HAP-1 (cell line): ENCODE measurements at places on chromosomes 2 and 18.
A peak's percentile ranks its signal among the peaks of the same experiment; 100 is the strongest.

DNA sequence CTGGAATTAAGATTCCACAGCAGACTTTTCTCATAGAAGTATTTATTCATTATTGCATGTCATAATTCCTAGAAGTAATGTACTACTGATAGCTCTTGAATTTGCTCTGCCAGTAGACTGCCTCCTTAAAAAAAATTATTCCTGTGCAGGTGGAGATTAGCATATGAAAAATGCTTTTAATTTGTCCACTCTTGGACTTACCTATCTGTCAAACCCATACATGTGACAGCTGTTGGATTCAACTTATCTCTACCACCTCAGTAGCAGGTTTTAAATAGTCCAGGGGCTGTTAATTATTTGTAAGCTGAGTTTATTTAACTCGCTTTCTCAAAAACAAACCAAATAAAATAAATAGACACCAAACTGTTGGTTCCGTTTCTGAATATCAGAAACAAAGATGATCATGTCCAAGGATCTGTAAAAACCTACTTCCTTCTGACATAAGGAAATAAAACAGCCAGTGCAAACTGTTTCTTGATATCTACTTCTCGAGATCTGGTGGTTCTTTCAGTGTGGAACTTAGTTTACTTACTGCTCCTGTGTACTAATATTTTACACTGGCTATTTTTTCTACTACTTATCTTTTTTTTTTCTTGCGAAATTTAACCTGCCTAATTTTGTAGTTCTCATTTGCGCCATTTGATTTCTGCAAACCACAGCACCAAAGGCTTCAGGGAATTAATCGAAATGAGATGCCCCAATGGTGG is 44.2 kb downstream of the ZEB2 start:
- DNase-seq, result no peak

- DNase-seq, result no peak
Measured at GRCh38 chr2:43383533-43383932, 157.1 kb upstream of the ZFP36L2 start.

DNA sequence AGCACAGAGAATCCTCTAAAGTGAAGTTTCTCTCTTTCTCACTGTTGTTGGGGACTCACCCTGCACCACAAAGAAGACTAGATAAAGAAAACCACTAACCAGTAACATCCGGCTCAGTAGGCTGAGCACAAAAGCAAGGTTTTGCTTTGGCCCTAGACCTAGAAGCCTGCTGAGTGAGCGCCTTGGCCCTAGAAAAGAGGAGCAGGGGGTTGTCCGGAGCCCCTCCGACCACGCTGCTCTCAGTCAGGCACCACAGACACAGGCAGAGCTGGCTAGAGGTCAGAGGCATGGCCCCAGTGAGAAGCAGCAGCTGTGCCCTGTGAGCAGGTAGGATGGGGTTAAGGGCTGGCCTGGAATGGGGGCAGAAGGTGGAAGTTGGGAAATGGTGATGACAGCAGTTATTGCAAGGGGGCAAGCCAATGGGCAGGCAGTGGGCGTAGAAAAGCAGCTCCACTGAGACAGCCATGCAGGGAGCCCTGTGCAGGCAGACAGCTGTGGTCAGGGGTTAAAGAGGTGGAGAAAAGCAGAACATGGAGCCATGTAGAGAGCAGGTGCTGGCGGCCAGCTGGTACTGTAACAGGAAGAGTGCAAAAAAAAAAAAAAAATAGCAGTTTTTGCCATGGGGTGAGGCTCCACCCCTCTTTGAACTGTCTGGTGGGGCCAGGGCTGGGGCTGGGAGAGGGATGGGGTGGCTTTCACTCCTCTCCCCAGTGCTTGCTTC is 36.9 kb upstream of the SLC14A1 start:
- no peak for DNase-seq

DNA sequence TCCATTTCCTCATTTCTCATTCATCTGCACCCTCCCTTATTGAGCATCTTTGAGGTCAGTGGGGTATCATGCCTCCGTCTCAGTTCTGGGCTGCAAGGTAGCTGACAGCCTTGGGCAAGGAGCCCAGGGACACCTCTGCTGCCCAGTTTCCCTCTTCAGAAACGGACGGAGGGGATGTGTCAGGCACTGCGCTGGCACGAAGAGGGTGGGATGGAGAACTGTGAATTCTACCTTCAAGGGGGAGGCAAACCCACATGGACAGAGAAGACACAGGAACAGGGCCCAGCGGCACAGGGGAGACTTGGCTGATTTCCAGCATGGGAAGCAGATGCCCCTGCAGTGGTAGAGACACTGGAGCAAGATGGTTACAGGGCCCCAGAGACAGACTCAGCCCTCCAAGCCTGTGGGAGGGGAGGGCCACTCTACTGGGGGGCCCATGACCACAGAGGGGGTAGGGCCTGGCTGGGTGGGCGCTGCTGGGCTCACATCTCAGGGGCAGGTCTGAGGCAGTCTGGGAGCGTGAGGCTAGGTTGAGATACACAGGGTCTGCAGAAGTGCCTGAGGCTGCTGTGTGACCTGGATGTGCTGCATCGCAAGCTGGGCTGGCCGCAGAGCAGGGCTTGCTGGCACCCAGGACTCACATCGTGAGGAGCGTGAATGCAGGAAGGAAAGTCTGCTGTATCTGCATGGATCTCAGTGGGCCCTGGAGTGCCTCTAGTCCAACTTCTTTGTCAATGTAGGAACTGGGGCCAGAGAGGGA is 92.3 kb downstream of the HS1BP3 start:
- no peak for DNase-seq

DNA sequence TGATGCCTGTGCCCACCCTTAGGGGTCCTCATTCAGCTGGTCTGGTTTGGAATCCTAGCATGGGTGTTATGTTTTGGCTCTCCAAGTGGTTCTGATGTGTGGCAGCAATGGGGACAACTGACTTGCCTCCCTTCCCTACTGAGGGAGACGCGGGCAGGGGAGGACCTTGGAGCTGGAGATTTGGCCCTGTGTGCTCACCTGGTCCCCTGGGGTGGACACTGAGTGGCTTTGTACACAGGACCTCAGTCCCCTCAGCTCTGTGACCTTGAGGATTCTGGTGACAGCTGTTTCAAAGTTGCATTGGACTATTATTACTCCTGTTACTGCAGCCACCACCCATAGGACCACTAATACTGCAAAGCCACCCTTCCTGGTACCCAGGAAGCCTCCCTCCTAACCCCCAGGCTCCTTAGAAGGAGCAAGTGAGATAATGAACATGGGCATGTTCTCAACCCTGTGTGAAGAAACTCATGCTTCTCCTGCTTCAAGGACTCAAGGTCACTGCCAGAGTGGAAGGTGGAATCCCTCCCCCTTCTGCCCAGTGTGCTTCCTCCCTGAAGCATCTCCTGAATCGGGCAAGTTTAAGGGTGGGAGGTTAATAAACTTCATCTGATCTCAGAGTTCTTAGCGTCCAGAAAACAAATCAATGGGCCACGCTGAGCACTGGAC is 26.5 kb downstream of the TMEM182 start:
- no peak for DNase-seq

GRCh38 chr2:215271446-215271845 is 40.4 kb upstream of the ATIC start:
- no peak for DNase-seq

DNA sequence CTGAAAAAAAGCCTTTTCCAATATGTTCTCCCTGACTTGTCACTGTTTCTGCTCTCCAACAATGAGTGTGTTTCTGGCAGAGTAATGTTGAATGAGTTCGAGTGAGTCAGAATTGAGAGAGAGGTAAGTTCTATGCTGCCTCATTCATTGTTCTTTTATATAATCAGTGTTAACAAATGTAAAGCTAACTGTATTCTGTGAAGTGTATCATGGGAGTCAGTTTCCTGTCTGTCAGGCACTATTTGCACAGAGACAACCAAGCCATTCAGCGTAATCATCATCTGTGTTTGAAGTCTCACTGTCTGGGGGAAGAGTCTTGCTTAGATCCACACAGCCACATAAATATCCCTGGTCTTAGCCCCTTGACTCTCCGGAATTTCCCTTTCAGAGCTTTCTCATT is 22.0 kb upstream of the UPP2 start:
- DNase-seq, result no peak

GRCh38 chr2:54429054-54429453 is 27.1 kb upstream of the SPTBN1 start:
- DNase-seq, result no peak

DNA sequence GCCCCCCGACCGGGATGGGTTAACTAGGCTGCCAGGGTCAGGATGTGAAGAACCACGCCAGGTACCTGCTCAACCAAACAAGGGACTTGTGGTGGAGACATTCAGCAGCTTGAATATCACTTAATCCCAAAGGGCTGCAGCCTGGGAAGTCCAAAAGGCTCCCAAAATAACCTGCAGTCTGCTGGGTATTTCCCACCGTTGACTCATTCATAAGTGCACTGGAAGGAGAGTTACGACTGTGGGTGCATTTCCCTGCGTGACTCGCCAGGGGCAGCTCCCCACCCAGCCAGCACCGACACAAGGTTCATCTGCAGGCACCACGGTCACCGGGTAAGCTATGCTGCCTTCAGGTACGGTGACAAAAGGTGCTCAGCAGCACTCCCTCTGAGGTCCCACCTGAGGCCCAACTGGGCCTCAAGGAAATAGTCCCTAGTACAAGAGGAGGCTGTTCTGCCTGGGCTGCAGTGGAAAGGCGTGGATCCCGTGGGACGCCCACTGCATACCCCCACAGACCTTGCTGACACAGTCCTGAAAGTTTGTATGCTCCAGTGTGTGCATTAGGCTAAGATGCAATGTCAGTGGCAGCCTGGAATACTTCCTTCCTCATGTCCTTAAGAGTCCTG is 86.5 kb downstream of the UXS1 start:
- DNase-seq, result no peak

GRCh38 chr2:241350530-241350877 is 5.6 kb upstream of the FARP2 start:
- no peak for DNase-seq

GRCh38 chr2:157174321-157174720 is 83.2 kb upstream of the GALNT5 start:
- no peak for DNase-seq

- DNase-seq, result no peak
Measured at GRCh38 chr2:134927195-134927594, 8.6 kb downstream of the CCNT2 start.

GRCh38 chr2:234565201-234565600 is 68.3 kb upstream of the ARL4C start:
- DNase-seq, result no peak

GRCh38 chr2:309954-310510 is 22.1 kb upstream of the ALKAL2 start:
- DNase-seq, result no peak

DNA sequence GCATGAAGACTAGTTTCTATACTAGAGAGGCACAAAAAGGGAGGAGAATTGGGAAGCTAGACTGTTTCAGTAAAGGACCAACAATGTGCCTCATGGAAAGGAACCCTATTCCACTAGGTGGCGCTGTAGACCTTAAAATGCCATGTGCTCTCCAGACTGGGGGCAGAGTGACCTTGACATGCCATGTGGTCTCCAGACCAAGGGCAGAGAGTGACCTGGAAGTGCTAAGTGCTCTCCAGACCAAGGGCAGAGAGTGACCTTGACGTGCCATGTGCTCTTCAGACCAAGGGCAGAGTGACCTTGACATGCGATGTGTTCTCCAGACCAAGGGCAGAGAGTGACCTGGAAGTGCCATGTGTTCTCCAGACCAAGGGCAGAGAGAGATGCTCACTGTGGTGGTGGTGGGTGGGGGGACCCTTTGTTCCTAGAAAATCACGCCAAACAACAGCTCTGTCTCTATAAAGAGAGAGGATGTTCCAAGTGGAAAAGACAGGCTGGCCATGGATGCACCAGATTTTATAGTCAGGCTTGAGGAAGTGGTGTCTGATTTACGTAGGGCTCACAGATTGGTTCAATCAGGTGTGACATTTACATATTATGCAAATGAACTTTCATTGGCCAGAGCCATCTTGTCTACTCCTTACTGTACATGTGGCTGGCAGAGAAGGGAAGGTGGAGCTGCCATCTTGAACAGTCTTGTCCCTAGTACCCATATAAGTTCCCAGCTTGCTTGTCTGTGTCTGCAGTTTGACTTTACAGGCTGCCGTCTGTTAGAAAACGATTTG is 344.0 kb upstream of the DDX18 start:
- peak; percentile 16 for DNase-seq

DNA sequence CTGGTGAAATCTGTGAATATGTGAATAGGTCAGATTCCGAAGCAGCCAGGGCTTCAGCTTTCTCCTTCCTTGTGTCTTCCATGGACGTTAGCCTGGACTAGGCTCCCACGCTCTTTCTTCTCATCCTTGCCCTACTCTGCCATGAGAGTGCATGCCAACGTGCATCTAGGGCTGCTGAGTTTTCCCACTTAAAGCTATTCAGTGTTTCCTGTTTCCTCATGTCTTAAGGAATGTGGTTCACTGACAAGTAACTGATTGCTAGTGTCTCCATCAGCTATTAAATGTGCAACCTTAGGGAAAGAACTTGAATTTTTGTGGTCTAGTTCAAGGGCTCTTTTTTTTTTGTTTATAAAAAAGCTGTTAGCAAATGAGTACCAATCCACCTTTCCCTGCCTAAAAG is 642.3 kb upstream of the LINC00305 start:
- no peak for DNase-seq

DNA sequence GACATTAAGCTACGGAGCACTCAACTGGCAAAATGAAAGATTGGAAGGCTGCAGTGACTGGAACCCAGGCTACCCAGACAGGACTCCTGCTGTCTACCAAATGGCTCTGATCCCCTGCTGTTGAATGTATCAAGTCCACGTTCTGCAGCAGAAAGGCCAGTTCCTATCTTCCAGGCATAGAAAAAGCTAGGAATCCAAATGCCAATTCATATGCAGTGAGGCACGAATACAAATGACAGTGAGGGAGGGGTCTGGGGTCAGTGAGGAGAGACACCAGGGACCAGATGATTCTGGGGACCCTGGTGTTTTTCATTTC is 5.3 kb downstream of the NRP2 start:
- no peak for DNase-seq

GRCh38 chr2:55860832-55861231 is 62.8 kb downstream of the EFEMP1 start:
- no peak for DNase-seq

DNA sequence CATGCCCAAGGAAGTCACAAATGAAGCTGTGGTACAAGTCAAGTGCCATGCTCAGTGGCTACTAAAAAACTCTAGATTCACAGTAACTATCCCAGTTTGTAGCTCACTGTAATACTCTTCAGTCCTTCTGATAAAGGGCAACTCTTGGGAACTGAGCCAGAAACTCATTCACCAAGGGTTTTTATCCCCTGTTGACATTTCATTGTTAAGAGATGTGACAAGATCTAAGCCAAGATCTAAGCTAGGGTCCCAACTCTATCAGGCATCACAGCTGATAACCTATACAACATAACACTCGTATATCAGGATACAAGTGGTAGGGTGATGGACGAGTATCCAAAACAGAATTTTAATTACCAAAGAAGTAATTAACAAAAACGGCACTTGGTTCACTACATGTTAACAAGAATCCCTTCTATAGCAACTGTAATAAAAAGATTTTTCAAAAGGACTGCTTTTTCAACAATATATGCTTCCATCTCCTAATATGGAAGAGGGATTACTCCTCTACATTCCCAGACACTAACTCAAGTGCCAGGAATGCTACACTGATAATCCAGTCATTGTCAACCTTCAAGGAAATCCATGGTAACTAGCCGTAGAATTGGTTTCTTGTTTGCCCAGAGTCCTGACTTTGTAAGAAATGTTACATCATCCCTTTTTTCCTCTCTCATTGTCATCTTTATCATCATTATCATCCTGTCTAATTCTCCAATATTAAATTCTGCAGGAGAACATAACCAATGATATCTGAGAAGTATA is 111.7 kb downstream of the CDH2 start:
- DNase-seq, result peak; percentile 64

GRCh38 chr2:59083075-59083828 is 842.1 kb upstream of the FANCL start:
- DNase-seq, result no peak

GRCh38 chr2:206433686-206434085 is 9.6 kb upstream of the ADAM23 start:
- no peak for DNase-seq
